ENCODE measurements at places on chromosomes 6 and 20.

- no peak for DNase-seq
These were observed 82.6 kb upstream of the CCDC167 start for GRCh38 chr6:37582306-37582705.

- no peak for DNase-seq
These were observed 44.1 kb downstream of the PREX1 start for GRCh38 chr20:48783533-48784272.

- DNase-seq: no peak
These were observed 319.6 kb upstream of the ARID1B start for GRCh38 chr6:156457601-156458000.

GRCh38 chr20:3753098-3753497 lies 14.5 kb downstream of the ADISSP start:
- DNase-seq: peak; percentile 44

DNA sequence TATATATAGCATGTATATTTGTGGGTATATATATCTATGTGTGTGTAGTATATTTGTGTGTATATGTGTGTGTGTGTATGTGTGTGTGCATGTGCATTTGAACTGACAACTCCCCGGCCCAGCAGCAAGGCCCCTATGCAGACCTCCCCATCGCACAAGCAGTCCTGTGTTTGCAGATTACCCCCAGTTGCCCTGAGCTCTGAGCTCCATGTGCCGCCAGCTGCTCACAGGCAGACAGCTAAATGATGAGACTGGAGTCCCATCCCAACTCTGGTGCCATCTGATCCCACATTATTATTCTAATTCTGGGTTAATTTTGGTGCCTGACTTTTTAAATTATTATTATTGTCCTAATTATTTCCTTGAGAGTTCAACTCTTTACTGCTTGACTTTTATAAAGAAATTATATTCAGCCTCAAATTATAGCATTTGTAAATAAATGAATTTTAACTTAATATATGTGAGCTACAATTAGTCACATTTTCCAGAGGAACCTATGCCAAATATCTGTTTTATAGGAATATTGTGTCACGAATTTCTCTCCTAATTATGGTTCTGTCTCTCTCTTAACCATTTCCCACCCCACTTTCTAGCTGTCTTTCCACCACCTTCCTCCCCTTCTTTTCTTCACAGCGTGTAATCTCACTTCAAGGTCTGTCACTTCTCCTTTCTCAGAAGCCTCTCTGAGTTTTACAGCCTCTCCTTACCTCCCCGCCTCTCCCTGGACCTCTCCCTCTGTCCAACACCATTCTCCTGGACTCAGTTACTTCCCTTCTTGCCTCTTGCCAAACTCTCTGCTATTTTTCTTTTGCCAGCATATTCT lies 90.6 kb upstream of the SYNDIG1 start:
- no peak for DNase-seq

GRCh38 chr6:15623276-15624116 lies 39.3 kb downstream of the DTNBP1 start:
- DNase-seq: peak; percentile 36

- no peak for DNase-seq
These were observed 6.3 kb downstream of the OXT start for GRCh38 chr20:3077618-3078134.

DNA sequence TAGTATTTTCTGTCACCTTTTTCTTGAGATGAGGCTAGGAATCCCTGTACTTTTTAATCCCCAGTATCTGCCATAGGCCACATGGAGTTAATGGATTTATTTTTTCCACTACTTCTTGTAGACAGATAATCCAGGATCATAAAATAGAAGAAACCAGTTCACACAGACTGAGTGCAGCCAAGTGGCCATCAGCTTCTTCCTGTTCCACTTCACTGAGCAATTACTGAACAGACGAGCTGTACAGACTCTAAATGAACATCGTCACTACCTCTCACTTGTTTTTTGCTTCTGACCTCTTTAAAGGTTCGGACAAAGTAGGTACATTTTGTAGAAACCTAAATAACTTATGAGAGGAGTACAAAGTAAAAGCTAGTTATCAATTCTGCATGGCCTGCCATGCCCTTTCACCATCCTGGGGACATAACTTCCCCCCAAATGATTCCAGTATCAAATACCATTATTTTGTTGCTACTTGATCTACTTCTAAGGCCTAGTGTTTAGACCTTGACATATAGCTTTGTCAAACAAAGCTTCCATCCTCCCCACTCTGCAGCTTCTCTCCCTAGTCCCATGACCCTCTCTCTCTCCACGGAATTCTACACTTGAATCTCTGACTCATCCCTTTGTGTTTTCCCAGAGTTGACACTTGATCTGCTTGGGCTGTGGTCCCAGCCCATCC lies 34.4 kb upstream of the ARHGAP18 start:
- DNase-seq: peak; percentile 4

DNA sequence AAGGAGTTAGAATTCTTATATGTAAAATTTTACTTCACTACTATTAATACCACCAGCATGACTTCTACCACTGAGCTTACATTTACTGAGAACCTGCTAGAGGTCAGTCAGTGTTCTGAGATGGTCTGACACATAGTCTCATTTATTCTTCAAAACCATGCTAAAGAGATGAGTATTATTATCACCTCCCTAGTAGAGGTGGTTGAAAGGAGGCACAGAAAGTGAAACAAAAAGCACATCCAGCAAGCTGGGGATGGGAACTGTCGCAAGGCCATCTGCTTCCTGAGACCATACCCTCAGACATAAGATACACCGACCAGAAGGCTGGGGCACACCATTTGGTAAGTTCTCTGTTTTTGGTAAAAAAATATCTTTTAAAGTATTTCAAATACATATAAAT lies 137.7 kb downstream of the INSM1 start:
- no peak for DNase-seq

DNA sequence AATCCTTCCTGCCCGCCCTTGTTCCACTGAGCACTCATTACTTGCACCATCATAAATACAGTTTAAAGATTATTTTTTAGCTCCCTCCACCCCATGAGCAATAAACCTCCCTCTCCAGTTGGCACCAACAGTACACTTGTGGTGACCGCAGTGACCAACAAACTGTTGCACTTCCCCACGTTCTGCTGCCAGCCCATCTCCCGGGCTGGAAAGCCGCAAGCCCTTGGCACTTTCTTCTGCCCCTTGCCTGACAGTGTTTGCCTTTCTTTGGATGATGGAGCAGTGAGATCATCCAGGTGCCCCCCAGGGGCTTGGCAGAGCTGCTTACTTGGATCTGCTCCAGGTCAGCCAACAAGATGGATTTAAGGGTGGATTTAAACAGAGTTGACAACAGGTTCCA lies 21.6 kb downstream of the KCNB1 start:
- DNase-seq: peak; percentile 55

DNA sequence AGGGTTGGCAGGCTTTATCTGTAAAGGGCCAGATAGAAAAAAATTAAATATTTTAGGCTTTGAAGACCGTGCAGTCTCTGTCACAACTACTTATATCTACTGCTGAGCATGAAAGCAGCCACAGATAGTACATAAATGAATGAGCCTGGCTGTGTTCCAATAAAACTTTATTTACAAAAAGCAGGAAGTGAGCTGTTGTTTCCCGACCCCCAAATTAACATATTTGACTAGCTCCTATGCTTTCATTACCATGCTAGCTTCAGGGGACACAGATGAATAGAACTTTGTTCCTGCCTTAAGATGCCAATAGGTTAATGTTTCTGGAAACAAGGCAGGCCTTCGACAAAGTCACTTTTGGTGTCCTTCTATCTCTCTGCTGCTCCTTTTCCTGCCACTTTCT lies 1058.0 kb upstream of the FLRT3 start:
- no peak for DNase-seq

Measured in NCI-H2029 treated with DMSO at 0.1 percent for 48 hours (cell line).